Aorta (tissue), 5 donors: ENCODE measurements at places on chromosomes 2 and 18. TPM values are rescaled to one million over a fixed set of nuclear protein-coding genes. Genes with fewer than 3 reads are reported as not detected.

INHBB gene
- polyA plus RNA-seq: 0.43 TPM

- H3K27me3 ChIP-seq: no peaks in the 10 kb centered on the region
- H3K36me3 ChIP-seq: no peaks in the 10 kb centered on the region
- H3K4me3 ChIP-seq: no peak overlapping the region
- H3K27ac ChIP-seq: no peak overlapping the region
Measured at GRCh38 chr2:210964141-210964764, 407.9 kb downstream of the CPS1 start.

GRCh38 chr2:224155896-224156295, 116.8 kb upstream of the SERPINE2 start:
- no peak overlapping the region for H3K27ac ChIP-seq
- DNase-seq: no peak
- no peaks in the 10 kb centered on the region for H3K36me3 ChIP-seq

DNA sequence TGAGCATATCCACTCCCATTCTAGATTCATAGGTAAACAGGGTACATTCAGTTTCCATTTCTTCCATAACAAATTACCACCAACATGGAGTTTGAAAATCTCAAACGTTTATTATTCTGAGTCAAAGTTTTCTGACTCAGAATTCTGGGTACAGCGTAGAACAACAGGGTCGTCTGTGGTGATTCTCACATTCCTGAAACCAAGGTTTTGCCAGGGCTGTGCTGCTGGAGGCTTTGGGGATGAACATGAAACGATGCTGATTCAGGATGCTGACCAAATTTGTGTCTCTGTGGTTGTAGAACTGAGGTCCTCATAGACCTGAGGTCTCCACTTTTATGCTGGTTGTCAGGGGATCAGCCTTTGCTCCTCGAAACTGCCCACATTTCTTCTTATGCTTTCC, 255.7 kb downstream of the DSEL start:
- peaks cover 2% of the 10 kb centered on the region for H3K4me1 ChIP-seq
- H3K36me3 ChIP-seq: no peaks in the 10 kb centered on the region
- H3K27me3 ChIP-seq: no peaks in the 10 kb centered on the region

DNA sequence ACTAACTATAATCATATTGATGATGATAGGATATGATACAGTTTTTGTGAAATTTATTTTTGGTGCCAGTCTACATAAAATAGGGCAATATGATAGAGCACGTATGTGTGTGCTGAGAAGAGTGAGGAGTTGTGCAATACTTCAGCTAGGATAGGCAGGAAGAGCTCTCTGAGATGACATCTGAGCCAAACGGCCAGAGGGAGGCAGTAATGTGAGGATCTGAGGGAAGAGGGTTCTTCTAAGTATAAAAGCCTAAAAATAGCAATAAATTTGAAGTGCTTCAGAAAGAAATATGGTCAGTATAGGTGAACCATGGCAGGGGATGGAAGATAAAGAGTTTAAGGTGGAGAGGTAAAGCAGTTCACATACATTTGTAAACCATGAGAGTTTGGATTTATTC, 102.5 kb downstream of the OLA1 start:
- no peaks in the 10 kb centered on the region for H3K36me3 ChIP-seq
- H3K27me3 ChIP-seq: no peaks in the 10 kb centered on the region
- H3K4me3 ChIP-seq: no peak overlapping the region
- H3K27ac ChIP-seq: no peak overlapping the region

- H3K4me1 ChIP-seq: peaks cover 3% of the 10 kb centered on the region
- H3K27me3 ChIP-seq: no peaks in the 10 kb centered on the region
- peaks cover 4% of the 10 kb centered on the region for H3K36me3 ChIP-seq
- no peak overlapping the region for H3K4me3 ChIP-seq
Measured at GRCh38 chr2:88606371-88607030, 20.8 kb downstream of the EIF2AK3 start.

- no peak overlapping the region for H3K4me3 ChIP-seq
- H3K36me3 ChIP-seq: no peaks in the 10 kb centered on the region
- no peaks in the 10 kb centered on the region for H3K27me3 ChIP-seq
- H3K4me1 ChIP-seq: no peaks in the 10 kb centered on the region
- no peak overlapping the region for H3K27ac ChIP-seq
- no peak for DNase-seq
Measured at GRCh38 chr2:2275451-2275850, 55.6 kb downstream of the MYT1L start.

- no peaks in the 10 kb centered on the region for H3K4me1 ChIP-seq
- H3K4me3 ChIP-seq: no peak overlapping the region
- no peaks in the 10 kb centered on the region for H3K27me3 ChIP-seq
- H3K36me3 ChIP-seq: no peaks in the 10 kb centered on the region
- no peak for DNase-seq
Measured at GRCh38 chr18:74513149-74513882, 17.2 kb downstream of the CNDP2 start.

DNA sequence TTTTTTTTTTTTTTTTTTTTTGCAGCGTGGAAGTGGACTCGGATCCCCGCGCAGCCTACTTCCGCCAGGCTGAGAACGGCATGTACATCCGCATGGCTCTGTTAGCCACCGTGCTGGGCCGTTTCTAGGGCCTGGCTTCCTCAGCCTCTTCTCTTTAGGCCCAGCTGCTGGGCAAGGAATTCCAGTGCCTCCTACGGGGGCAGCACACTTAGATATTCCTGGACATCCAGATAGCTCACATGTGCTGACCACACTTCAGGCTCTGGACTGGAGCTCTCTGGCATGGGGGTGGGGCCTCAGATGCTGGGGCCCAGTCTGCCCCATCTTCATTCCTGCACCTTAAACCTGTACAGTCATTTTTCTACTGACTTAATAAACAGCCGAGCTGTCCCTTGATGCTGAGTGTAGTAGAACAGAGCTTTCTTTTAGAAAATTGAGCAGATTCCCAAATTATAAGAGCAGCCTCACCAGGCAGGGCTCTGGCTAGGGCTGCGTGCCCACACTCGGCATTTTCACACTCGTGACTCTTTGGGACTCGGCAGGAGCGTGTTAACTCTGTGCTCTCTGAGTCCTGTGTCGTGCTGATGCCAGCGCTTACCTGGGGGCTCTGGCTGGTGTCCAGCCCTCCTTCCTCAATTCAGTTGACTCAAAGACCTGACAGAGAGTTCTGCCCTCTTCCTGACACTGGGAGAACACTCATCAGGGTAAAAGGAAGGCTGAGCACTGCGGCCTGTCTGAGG, 19.3 kb downstream of the SLC30A3 start:
- H3K4me3 ChIP-seq: no peak overlapping the region
- no peak for DNase-seq
- H3K27ac ChIP-seq: no peak overlapping the region
- H3K36me3 ChIP-seq: peaks cover 10% of the 10 kb centered on the region
- H3K4me1 ChIP-seq: no peaks in the 10 kb centered on the region

RNF125 gene
- polyA plus RNA-seq: 3.3 TPM

GRCh38 chr2:174794851-174795374, 30.6 kb upstream of the CHRNA1 start:
- H3K36me3 ChIP-seq: no peaks in the 10 kb centered on the region
- no peaks in the 10 kb centered on the region for H3K4me1 ChIP-seq
- no peak overlapping the region for H3K27ac ChIP-seq
- H3K27me3 ChIP-seq: no peaks in the 10 kb centered on the region

CRYBA2 gene
- polyA plus RNA-seq: not detected

GRCh38 chr18:32777049-32777448, 4.2 kb upstream of the KLHL14 start:
- no peak overlapping the region for H3K27ac ChIP-seq
- no peak for DNase-seq
- no peaks in the 10 kb centered on the region for H3K27me3 ChIP-seq
- H3K4me3 ChIP-seq: no peak overlapping the region
- H3K36me3 ChIP-seq: no peaks in the 10 kb centered on the region

DNA sequence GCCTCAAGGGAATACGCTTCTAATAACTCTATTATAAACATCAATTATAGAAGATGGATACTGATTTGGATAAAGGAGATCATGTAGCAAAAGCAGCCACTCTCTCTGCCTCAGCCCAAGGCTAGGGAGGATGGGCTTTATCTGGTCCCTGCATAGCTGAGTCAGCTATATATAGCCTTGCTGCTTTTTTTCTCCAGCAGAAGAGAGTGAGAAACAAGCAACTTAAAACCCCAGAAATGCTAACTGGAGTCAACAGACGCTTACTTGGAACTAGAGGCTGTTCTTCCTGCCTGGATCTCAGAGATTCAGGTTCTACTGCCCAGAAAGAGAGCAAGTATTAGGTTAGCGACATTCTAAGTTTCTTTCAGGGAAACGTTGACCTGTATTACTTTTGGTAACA, 426.7 kb upstream of the KLHL29 start:
- no peaks in the 10 kb centered on the region for H3K27me3 ChIP-seq
- no peaks in the 10 kb centered on the region for H3K4me1 ChIP-seq
- no peak overlapping the region for H3K4me3 ChIP-seq
- DNase-seq: no peak

GRCh38 chr2:34936089-34936488, 1337.0 kb upstream of the FAM98A start:
- DNase-seq: no peak
- no peaks in the 10 kb centered on the region for H3K4me1 ChIP-seq
- no peak overlapping the region for H3K27ac ChIP-seq
- no peaks in the 10 kb centered on the region for H3K36me3 ChIP-seq
- no peak overlapping the region for H3K4me3 ChIP-seq
- no peaks in the 10 kb centered on the region for H3K27me3 ChIP-seq

CD226 gene
- polyA plus RNA-seq: not detected

DNA sequence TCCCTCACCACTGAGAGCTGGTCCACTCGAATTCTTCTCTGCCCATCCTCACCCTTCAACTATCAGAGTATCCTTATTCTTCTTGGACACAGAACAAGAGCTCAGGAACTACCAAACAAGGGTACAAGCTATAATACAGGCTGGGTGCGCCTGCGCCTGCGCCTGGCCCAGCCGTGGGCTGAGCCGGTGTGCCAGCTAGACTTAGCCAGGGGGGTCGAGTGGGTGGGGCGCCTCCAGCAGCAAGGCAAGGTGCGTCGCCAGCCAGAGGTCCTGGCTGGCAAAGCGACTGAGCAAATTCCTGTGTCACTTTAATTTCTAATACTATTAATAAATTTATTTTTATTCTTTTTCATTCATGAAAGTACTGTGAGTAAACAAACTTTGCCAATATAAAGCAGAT, 1072.6 kb upstream of the PIK3C3 start:
- no peaks in the 10 kb centered on the region for H3K36me3 ChIP-seq
- H3K27me3 ChIP-seq: no peaks in the 10 kb centered on the region
- no peak overlapping the region for H3K4me3 ChIP-seq

- H3K4me1 ChIP-seq: no peaks in the 10 kb centered on the region
- H3K36me3 ChIP-seq: no peaks in the 10 kb centered on the region
- no peaks in the 10 kb centered on the region for H3K27me3 ChIP-seq
- H3K27ac ChIP-seq: no peak overlapping the region
Measured at GRCh38 chr2:72988726-72989273, 71.5 kb downstream of the EMX1 start.

DNA sequence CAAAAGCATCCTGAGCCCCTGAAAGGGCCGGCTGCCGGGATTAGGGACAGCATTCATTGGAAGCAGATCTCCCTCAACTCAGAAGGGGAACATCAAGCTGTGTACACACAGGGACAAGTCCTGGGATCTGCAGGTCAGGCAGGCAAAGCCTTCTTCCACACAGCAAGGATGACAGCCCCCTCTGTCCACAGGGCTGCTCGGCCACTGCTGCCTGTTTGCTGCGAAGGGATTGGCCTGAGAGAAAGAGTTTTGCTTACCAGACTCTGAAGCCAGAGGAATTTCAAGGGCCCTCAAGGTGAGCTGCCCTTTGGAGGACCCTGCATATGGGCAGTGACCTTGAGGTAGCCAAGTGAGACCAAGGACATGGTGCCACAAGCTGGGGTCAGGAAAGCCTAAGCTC, 11.1 kb downstream of the ZBTB7C start:
- no peaks in the 10 kb centered on the region for H3K27me3 ChIP-seq
- DNase-seq: no peak
- H3K4me1 ChIP-seq: no peaks in the 10 kb centered on the region
- no peak overlapping the region for H3K4me3 ChIP-seq
- H3K27ac ChIP-seq: no peak overlapping the region

GRCh38 chr18:5508821-5509220, 35.0 kb downstream of the EPB41L3 start:
- no peak overlapping the region for H3K4me3 ChIP-seq
- no peaks in the 10 kb centered on the region for H3K36me3 ChIP-seq
- H3K27ac ChIP-seq: no peak overlapping the region
- H3K4me1 ChIP-seq: no peaks in the 10 kb centered on the region
- H3K27me3 ChIP-seq: no peaks in the 10 kb centered on the region
- no peak for DNase-seq

LYG2 gene
- not detected for polyA plus RNA-seq

G6PC2 gene
- polyA plus RNA-seq: not detected

GRHL1 gene
- polyA plus RNA-seq: 0.15 TPM

DNA sequence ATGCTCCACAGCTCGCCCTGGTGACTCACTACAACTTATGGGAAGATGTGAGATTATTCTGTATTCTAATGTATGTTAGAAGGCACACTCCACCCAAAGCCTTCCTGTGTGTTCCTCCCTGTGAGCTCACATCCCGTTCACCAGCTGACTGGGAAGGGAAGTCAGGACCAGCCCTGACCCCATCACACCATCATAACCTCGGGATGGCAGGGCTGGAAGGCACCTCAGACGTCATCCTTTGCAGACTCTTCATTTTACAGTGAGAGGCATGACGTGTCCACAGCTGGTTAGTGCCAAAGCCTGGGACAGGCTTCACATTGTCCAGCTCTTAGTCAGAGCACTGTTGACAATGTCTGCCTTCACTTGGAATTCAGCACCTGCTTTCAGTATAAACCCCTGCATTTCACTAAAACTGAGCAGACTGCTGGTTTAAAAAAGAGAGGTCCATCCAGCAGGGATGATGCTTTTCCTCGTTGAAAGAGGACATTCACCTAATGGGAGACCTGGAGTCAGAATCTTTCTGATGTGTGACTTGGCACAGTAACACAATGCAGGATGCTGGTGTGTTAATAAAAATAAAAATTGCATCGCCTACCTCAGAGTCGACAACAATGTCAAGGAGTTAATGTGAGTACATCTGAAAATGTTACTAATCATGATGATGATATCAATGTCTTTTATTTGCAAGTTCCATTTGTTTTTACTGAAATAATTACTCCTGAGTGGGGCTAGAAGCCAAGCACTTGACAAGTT, 418.0 kb upstream of the TNP1 start:
- H3K27me3 ChIP-seq: no peaks in the 10 kb centered on the region
- peak; percentile 56 for DNase-seq
- H3K27ac ChIP-seq: no peak overlapping the region
- peaks cover 2% of the 10 kb centered on the region for H3K4me1 ChIP-seq
- no peak overlapping the region for H3K4me3 ChIP-seq

DNA sequence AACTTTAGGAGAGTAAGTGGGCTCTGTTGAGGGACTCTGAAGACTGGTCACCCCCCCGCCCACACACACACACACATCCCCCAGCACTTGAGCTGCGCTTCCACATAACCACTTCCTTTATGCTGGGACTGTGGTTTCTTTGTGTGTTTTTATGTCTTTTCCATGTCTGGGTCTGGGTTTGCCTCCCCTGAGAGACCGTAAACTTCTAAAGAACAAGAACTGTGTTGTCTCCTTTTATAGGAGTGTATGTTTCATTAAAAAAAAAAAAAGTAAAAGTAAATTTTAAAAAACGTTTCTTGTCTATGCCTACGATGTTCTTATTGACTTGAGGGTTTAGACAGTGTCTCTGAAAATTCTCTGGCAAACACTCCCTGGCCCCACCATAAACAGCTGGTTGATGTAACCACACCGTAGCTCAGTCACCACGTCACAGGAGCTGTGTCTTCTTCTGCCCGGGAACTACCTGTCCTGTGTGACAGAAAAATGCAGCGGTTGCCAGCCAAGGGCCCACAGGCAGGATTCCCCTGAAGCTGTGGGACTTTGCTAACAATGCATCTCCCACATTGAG, 68.0 kb downstream of the KLHL29 start:
- no peaks in the 10 kb centered on the region for H3K36me3 ChIP-seq
- no peak for DNase-seq

CD302 gene
- 85.0 TPM for polyA plus RNA-seq
